Right renal pelvis (tissue), 4 donors: ENCODE measurements at places on chromosomes 12 and 14.

DNA sequence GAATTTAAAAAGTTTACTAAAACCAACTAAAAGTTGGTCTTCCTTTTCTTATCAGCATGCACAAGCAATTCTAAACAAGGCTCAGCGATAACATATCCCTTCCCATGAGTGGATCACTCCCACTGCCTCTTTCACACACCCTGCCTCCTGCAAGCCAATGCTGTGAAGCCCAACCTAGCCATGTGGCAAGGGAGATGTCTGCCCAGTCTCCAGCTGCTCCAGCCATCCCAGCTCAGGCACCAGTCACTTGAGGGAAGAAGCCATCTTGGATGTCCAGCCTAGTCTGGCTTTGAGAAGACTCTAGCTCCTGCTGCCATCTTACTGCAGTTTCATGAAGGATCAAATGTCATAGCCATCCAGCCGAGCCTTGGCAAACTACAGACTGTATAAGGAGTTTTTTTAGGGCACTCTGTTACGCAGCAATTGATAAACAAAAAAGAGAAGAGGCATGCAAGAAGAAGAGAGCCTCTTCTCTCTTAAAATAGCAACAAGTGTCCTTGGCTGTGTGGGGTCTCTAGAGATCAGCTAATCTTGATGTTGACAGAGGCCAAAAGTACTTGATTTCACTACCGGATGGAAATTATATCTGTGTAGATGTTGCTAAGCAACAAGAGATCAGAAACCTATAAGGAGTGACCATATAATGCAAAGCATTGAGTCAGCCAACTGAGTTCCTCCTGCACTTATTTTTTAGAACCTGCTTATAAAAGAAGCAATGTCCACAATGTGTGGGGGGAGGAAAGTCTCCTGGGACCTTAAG, 108.9 kb downstream of the PTCSC3 start:
- no peak for DNase-seq

- no peak for DNase-seq
Observed at GRCh38 chr12:116434155-116435011, 124.8 kb upstream of the MAP1LC3B2 start.

DNA sequence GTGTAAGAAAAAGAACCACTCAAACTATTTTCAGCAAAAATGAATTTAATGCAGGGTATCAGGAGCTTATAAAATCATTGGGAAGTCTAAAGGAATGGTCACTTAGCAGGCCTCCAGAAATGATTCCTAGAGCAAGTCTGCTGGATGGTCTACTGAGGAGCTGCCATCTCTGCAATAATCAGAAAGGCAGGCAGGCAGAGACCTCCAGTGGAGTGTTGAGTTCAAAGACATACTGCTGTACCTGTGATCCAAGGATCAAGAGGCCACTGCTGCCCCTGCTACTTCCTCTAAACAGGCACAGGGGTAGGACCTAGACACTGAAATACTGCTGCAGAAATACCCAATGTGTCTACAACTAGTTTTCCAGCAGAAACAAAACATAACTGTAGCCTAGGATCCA, 14.5 kb upstream of the KICS2 start:
- DNase-seq = no peak

DNA sequence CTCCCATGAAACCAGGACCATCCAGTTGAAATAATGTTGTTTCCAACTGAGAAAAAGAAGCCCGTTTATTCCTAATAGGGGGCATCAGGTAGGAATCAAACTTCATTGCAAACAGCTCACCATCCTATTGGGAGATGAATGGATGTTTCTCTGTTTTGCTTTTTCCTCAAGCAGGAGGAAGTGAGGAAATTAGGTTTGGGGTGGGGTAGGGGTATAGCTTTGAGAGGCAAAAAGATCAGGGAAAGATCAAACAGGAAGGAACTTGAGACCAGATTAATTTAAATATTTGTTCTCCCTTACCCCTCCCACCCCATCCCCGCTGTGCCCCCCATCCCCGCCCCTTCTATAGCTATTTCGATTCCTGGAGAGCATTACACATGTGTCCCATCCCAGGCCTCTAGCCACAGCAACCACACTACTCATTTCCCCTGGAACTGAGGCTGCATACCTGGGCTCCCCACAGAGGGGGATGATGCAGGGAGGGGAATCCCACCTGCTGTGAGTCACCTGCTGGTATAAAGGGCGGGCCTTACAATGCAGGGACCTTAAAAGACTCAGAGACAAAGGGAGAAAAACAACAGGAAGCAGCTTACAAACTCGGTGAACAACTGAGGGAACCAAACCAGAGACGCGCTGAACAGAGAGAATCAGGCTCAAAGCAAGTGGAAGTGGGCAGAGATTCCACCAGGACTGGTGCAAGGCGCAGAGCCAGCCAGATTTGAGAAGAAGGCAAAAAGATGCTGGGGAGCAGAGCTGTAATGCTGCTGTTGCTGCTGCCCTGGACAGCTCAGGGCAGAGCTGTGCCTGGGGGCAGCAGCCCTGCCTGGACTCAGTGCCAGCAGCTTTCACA, at the start of gene IL23A:
Gene IL23A, plus strand, starts transcription at position 577 of the 850 bp plus-strand sequence. Its CDS starts 161 bp downstream, at position 738.
- no peak for DNase-seq

DNA sequence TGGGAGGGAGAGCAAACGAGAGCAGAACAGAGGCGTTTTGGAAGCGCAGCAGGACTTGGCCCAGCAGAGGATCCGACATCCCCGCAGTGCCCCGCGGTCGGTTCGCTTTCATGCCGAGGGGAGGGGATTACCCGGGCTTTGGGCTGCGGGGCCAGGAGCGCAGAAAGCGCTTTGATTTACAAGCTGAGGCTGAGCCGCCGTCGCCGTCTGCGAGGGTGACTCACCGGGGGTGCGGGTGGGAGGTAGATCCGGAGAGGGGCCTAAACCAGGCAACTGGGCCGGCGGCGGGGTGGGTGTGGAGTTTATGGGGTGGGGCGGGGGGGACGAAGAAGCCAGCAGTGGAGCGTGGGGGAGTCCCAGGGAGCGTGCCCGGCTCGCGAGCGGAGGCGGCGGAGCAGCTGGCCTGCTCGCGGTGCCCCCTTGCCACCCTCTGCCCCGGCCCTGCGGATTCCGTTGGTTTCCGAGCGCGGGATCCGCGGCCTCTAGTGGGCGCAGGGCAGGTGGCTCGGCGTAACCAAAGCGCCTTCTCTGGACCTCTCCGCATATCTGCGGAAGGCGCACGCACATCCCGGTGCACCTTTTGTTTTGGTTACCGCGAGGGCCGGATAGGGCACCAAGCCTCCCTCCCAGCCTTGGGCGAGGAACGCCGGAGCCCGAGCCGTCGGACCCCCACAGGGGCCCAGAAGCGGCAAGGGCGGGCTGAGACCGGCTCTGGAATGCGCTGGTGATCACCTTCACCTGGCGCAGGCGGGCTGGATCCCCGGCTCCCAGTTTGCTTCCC, 2.6 kb downstream of the SIX4 start:
- no peak for DNase-seq

DNA sequence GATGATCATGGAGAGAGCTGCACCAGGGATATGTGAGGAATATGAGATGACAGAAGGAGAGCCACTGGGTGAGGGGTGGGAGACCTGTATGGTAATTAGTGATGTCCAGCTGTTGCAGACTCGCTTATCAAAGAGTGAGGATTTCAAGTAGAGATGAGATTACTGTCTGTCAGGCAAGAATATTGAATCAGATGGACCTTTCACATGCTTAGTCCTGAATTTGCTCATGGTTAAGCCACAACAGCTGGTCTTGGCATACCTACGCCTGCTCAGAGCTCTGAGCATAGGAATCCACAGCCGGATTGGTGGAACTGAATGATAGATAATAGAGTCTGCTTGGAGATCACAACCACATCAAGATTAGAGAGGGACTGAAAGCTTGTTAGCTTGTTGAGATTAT, 115.2 kb upstream of the ARHGAP5 start:
- no peak for DNase-seq

DNA sequence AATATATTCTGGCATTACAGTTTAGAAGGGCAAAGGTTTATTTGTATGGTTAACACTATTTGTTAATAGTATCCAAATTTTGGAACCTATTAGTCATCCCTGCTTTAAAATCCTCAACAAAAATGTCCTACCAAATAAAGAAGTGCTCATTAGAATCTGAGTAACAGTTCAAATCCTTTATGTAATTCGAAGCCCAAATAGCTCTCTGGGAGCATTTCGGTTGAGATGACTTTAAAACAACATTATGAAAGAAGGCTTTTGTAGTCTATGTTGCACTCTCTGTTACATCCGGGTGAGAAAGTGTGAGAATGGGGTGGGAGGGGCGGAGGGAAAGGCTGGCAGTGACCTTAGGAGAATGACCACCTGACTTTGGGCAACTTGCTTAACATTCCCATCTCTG, 59.7 kb downstream of the SLC38A1 start:
- no peak for DNase-seq
